Activated T-cell treated with anti-CD3 and anti-CD28 coated beads, Interleukin-2, amount 50 U/mL, for 48 hours (primary cell): ENCODE measurements at places on chromosomes 6 and 20.

DNA sequence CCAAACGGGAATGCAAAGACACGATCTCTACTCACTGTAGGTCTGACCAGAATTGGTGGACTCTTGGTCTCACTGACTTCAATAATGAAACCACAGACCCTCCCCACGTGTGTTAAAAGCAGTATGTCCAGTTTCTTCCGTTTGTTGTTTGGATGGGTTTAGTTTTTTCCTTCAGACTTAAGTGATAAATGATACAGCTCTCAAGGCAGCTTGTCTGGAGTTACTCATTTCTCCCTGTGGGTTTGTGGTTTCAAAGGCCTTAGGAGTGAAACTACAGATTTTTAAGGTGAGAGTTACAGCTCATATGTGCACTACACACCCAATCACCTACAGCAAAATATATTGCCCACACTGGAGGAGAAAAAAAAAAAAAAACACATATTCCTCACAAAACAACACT, 86.7 kb upstream of the STMND1 start:
- DNase-seq: peak; percentile 32

DNA sequence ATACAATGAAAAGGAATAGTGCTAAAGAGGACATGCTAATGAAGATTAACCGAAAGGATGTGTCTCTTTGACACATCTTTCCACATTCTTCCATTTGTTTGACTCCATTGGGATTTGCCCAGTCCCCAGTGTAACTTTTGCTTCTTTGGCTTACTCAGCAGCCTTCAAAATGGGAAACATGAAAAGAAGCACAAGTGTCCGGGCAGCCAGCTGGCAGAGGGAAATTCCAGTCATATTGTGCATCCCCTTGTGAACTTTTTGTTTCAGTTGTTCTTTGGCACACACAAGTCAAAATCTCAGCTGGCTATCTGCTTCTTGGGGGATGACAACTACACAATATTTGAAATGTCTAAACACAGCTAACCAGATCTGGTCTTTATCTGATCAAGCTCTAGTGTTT, 157.4 kb downstream of the OGFRL1 start:
- no peak for DNase-seq

DNA sequence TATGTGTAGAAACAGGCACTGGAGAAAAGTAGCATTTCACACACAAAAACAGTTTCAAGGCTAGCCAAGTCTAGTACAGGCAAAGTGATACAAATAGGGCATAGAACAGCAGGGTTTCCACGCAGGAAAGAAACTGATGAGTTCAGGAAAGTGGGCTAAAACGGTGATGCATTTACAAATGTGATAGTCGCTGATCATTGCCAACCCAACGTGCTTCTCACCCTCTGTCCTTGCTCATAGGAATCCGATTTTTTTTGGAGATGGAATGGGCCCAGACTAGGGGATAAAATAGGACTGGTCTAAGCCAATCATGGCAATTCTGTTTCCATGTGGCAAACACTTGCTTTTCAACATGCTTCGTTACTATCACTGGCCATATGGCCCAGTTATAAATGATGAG, 536.6 kb downstream of the PRKN start:
- DNase-seq: no peak

GRCh38 chr6:119527231-119527578, 177.6 kb upstream of the MAN1A1 start:
- no peak for DNase-seq

DNA sequence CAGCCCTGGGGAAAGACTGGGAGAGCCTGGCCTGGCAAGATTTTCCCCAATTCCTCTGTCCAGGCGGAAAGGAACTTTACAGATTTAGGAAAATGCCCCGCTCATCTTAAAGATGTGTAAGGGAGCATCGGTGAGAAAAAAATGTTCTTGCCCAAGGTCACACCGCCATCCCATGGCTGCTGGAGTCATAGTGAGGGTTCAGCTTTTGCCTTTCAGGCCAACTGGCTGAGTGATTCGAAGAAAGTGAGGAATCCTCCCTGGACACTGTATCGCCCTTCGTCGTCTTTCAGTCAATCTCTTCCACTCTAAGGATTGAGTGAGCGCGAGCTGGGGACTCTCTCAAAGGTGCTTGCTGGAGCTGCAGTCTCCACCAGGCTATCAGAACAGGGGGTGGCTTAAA, 1.4 kb downstream of the WFDC2 start:
- DNase-seq: no peak

DNA sequence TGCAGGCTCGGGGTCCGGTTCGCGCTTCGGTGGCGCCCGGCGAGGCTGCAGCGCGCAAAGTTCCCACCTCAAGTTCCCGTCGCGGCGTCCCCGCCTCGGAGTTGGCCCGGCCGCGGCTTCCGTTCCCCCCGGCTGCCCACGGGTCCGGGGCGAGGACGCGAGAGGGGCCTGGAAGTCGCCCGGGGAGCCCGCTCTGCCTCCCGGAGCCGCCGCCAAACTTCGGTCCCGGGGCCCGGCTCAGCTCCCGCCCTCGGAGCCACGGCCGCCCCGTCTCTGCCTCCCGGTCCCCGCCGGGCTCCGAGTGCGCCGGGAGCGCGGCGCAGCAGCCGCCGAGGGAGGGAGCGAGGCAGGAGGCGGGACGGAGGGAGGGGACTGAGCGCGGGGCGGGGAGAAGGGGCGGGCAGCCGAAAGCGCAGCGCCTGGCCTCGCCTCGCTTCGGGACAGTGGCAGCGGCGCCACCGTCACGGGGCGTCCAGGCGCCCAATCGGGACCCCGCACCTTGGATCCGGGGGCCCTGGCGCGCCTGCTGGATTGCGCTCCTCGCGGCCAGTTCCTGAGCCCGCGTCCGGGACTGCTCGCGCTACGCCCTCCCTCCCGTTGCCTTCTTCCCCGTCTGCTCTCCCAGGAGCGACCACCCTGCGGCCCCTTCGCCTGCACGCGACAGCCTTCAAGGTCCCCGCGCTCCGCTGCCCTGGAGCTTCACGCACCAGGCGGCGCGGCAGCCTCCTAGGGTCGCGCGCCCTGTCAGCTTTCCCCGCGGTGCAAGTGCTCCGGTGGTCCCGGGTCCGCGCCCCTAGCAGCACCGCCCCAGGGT, at the start of gene KCNG1:
Gene KCNG1, minus strand, starts transcription at position 305 of the 814 bp plus-strand sequence. CDS start 12,769 bp downstream, outside the sequence.
- DNase-seq: peak; percentile 80

DNA sequence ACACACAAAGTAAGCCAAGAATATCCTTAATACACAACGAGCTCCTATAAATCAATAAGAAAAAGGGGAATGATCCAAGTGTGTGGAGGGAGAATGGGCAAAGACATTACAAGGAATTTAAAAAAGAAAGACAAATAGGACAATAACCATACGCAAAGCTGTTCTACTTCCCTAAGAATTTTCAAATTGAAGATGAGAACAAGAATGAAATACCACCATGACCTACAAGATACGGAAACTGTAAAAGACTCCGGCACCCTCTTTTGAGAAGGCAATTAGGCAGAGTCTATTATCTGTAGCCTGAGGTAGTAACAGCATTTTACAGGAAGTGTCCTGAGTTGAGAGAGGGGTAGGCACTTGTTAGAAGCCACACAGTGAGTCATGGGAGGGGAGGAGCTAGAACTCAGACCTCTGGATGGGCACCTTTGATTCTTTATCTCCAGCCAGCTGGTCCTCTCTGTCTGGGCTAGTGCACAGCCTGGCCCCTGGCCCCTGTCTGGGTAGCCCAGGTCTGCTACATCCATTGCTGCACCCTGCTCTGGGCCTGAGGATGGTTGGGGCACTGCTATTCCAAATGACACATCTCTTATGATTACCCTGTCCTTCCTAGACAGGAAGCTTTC, 15.3 kb downstream of the RSPO4 start:
- no peak for DNase-seq

DNA sequence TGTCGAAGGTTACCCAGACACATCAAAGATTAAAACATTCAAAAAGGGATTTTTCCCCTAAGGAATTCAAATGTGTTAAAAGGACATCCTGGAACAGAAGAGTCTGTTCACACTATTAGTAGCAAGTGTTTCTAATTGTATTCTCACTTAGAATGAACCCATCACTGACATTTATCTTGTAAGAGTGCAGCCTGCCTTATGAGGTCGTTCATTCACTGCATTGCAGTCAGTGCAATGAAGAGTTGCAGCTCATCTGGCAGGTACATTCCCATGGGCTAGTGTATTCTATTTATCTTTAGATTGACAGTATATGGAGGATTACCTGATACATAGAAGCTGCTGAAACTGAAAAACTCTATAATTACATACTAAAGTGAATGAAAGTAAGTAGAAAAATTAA, 36.5 kb downstream of the PHACTR1 start:
- no peak for DNase-seq

DNA sequence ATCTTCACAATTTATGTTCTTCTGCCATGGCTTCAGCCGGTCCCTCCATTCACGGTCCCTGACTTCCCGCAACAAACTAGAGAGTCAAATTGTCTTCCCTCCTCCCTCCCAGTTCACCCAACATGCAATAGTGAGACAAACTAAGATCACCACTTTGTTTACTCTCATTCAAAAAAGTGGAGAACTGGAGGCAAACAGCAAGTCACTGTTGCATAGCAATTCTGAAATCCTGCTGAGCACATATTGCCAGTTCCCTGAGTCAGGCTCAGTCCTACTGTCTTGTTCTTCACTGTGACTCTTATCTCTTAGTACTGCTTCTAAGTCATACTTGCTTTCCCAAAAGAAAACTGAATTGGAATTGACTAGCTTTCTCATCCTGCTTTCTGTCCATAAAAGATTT, 287.2 kb upstream of the SASH1 start:
- DNase-seq: no peak

DNA sequence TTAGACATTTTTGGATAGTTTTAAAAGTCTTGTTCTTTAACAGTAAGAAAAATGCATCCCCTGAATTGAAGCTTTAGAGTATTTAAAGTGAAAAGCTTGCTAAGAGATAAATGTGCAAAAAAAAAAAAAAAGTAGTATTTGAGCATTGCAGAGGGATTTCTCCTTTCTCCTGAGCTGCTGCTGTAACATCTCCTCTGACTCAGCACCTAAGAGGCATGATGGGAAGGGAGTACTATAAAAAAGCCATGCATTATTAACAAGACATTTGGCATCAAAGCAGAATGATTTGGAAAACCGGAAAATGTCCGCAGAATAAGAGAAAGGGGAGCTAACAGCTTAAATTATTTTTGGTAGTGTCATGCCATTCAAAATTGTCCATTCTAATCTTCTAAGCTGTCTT, 27.9 kb downstream of the B4GALT5 start:
- no peak for DNase-seq

DNA sequence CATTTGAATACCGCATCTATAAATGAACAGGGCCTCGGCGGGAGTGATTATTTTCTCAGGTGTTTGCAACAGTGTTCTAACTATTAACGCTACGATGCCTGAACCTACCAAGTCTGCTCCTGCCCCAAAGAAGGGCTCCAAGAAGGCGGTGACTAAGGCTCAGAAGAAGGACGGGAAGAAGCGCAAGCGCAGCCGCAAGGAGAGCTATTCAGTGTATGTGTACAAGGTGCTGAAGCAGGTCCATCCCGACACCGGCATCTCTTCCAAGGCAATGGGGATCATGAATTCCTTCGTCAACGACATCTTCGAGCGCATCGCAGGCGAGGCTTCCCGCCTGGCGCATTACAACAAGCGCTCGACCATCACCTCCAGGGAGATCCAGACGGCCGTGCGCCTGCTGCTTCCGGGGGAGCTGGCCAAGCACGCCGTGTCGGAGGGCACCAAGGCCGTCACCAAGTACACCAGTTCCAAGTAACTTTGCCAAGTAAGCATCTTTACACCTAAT, 70.9 kb downstream of the HFE start:
- peak; percentile 90 for DNase-seq

- DNase-seq: no peak
Observed at GRCh38 chr20:62765021-62765420, 31.3 kb upstream of the MRGBP start.

GRCh38 chr20:14062786-14063185, 67.5 kb downstream of the MACROD2 start:
- no peak for DNase-seq

DNA sequence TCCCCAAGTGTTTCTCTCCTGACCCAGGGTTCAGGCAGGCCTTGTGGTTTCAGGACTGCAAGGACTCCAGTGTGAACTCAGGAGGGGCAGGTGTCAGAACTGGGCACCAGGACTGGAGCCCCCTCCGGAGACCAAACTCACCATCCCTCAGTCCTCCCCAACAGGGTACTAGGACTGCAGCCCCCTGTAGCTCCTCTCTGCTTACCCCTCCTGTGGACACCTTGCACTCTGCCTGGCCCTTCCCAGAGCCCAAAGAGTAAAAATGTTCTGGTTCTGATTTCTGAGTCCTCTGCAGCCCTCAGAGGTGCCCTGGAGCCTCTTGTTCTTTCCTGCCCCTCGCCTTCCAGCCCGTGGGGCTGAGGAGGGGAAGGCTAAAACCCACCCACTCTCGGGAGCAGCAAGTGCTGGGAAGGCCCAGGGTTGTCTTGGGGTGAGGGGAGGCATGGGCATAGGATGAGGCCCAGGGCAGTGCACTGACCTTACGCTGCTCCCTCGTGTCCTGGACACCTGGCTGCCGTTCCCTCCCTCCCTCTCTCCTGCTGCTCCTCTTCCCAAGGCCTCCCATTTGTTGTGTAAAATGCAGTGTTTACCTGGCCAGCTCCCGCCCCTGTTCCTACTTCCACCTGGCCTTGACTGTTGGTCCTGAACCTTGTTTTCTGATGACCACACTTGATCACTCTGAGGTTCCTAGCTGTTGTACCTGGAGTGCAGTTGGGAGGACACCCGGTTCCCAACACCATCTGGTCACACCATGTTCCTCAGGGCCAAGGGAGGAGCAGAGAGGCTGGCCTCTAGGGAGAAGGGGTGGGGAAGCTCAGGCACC, 9.9 kb downstream of the CNPY3 start:
- DNase-seq: no peak

DNA sequence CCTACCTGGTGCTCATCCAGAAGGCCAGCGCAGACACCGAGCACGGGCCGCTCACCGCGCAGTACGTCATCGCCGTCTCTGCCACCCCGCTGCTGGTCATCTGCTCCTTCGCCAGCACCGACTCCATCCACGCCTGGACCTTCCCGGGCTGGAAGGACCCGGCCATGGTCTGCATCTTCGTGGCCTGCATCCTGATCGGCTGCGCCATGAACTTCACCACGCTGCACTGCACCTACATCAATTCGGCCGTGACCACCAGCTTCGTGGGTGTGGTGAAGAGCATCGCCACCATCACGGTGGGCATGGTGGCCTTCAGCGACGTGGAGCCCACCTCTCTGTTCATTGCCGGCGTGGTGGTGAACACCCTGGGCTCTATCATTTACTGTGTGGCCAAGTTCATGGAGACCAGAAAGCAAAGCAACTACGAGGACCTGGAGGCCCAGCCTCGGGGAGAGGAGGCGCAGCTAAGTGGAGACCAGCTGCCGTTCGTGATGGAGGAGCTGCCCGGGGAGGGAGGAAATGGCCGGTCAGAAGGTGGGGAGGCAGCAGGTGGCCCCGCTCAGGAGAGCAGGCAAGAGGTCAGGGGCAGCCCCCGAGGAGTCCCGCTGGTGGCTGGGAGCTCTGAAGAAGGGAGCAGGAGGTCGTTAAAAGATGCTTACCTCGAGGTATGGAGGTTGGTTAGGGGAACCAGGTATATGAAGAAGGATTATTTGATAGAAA, 2.0 kb downstream of the SLC35D3 start:
- DNase-seq: no peak

DNA sequence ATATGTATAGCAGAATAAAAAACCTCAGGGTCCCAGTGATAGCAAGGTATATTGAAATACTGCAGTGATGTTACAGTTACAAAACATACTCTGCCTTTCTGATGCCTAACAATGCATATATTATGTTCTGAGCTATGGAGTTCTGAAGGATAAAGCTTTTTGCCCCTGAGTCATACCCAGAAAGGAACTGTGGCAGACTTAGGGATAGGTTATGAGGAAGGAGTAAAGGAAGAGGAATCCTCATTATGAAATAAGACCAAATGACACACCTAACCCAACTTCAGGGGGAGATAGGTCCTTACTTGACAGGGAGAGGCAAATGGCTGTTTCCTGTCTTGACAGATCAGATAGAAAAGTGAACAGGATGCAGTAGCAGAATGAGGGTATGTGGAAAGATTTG, 940.6 kb upstream of the FLRT3 start:
- no peak for DNase-seq

- no peak for DNase-seq
Observed at GRCh38 chr6:147077251-147077650, 127.0 kb upstream of the STXBP5 start.
